ENCODE measurements at places on chromosomes 6 and 20. TPM values are rescaled to one million over a fixed set of nuclear protein-coding genes. Genes with fewer than 3 reads are reported as not detected.

The GLP1R gene
- total RNA-seq, result not detected

The KIAA1586 gene
- 7.9 TPM for total RNA-seq

The OR2B2 gene
- not detected for total RNA-seq

The TRIM40 gene
- total RNA-seq, result 0.33 TPM

The TRIM10 gene
- total RNA-seq, result not detected
